ENCODE measurements at places on chromosomes 6 and 20.

- DNase-seq = no peak
Observed at GRCh38 chr6:79467716-79468115, 69.5 kb downstream of the LCA5 start.

DNA sequence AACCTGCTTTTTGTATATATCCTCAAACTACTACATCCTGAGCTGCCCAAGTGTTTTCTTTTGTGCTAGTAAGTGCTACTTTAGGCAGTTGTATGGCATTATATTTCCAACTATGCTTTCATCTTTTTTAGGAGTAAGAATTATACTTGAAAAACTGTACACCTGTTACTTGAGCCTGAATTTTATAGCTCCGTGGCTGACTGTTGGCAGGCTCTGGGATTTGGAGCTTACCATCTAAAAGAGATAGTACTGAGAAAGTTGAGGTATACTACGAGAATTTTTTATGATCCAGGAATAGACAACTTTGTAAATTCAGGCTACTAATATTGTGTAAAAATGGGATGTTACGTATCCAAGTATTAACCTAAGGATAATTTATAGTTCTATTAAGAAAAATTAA, 32.4 kb downstream of the RNF217 start:
- DNase-seq = no peak

GRCh38 chr20:3135507-3136070, 24.1 kb downstream of the FASTKD5 start:
- DNase-seq = no peak

- peak; percentile 85 for DNase-seq
Observed at GRCh38 chr6:143222801-143223231, 162.1 kb downstream of the AIG1 start.

GRCh38 chr20:63568986-63569949, 4.8 kb downstream of the HELZ2 start:
- DNase-seq = no peak

- no peak for DNase-seq
Observed at GRCh38 chr6:87357479-87358196, 13.0 kb downstream of the C6orf163 start.

DNA sequence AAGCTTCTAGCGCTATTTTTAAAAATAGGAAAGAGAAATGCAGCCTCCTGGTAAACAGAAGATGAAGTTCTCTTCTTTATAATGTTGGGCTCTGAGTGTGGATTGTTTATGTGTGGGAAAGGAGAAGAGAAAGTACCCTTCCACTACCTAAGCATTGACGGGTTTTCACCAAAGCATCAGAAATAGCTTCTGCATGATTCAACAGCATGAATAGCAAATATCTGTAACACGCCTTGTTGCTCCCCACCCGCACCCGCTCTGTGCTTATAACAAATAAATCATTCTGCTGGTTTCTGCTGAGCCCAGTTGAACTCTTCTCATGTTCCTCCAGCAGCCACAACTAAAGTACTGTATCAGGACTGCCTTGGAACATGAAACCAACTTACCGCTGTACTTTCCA, 20.7 kb downstream of the TXLNB start:
- DNase-seq = no peak

- DNase-seq = peak; percentile 73
Observed at GRCh38 chr20:34874094-34874654, 1.5 kb upstream of the GGT7 start.

GRCh38 chr6:21200134-21200870, 393.2 kb upstream of the SOX4 start:
- DNase-seq = no peak

DNA sequence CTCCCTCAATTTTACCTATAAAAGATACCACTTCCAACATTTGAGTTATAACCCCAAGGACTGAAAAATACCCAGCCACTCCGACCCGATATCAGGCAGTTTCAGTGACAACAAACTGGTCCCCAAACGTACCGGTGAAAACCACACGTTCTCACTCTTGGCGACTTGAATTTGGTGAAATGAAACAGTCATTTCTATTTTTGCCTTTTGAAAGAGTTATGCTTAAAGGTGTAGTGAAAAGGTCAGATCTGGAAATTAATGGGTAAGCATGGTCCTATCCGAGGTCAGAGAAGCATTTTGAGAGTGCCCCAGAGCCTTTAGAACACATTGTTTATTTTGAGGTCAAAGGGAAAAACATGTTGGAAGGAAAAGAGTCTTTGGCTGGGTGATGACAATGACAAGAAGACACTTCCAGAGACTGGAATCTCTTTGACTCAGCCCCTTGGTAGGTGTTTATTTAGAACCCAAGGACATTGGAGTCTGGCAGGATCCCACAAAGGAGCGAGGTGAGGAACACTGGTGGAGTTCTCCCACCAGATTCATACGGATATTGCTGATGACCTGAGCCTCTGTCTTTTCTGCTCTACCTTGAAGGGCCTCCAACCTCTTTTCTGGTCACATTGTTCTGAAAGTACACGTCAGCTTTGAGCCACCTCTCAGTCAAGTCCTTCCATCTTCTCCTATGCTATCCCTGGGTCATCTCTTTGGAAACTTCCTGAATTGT, 235.0 kb downstream of the GMPR start:
- no peak for DNase-seq

DNA sequence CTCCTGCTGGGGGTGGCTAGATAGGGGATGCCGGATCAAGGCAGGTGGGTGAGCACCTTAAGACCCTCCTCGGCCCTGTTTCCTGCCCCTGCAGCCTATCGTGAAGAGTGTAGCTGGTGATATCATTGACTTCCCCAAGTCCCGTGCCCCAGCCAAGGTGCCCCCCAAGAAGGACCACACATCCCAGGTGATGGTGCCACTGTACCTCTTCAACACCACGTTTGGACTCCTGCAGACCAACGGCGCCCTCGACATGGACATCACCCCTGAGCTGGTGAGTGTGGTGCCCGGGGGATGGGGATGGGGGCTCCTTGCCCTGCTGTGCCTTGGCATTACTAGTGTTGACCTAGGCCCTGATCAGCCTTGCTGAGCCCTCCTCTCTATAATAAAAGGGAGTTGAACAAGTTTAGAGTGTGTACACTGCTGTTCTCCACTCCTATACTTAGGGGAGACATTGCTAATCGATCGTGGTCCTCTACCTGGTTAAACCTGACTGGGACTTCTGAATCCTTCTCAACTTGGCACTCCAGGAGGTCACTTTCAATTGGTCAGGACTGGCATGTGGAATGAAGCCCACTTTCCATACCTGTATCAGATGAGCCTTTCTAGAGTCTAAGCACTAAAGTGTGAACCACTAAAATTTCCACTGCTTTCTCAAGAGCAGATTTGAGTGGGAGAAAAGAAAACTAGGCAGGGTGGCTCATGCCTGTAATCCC, 11.0 kb downstream of the BPIFB3 start:
- DNase-seq = no peak

DNA sequence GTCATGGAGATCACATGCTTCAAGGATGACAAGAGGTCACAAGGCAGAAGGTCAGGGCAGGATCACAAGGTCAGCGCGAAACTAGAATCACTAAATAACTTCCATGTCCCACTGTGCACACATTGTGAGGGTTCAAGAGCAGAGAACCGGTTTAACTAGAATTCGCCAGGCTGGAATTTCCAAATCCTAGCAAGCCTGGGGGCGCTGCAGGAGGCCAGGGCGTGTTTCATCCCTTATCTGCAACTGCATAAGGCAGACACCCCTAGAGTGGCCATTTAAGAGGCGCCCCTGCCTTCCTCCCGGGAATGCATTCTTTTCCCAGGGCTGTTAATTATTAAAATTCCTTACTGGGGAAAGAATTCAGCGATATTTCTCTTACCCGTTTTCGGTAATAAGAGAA, 40.2 kb upstream of the SLC22A1 start:
- DNase-seq = no peak

DNA sequence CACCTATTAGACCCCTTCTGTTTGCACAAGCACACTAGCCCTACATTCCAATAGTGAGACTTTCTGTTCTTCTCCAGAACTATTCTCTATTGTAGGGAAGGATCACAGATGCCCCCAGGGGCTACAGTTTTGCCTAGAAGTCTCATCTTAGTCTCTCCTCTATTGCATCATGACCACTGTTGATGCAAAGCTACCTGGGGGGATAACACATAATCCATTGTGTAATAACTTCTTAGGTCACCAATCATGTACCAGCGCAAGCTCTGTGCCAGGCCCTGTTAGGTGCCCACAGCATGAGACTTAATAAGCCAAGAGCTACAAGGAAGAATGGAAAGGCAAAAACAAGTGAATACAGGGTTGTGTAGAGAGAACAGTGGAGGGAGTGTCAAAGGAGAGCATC, 98.1 kb upstream of the TNFAIP3 start:
- DNase-seq = no peak

DNA sequence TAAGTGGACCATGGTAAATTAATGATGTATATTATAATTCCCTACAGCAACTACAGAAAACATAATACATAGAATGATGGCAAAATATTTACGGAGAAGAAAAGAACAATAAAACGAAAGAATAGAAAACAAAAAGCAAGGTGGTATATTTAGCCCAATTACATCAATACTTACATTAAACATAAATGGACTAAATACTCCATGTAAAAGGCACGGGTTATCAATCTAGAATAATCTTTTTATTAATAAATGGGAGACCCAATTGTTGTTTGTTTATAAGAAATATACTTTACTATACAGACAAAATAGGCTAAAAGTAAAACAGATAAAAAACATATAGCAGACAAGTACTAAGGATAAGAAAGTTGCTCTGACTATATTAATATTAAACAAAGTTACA, 137.2 kb downstream of the TASP1 start:
- no peak for DNase-seq

DNA sequence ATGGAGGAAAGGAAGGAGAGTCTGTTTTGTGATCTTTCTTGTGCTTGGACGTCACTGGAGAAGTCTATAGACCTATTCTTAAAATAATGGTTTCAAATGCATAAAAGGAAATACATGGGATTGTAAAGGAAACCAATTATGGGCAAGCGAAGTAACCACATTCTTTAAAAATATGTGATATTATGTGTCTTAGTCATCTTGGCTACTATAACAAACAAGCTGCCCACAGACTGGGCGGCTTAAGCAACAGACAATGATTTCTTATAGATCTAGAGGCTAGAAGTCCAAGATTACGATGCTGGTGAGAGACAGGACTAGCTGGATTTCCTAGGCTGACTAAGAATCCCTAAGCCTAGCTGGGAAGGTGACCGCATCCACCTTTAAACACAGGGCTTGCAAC, 49.4 kb upstream of the CD83 start:
- no peak for DNase-seq

DNA sequence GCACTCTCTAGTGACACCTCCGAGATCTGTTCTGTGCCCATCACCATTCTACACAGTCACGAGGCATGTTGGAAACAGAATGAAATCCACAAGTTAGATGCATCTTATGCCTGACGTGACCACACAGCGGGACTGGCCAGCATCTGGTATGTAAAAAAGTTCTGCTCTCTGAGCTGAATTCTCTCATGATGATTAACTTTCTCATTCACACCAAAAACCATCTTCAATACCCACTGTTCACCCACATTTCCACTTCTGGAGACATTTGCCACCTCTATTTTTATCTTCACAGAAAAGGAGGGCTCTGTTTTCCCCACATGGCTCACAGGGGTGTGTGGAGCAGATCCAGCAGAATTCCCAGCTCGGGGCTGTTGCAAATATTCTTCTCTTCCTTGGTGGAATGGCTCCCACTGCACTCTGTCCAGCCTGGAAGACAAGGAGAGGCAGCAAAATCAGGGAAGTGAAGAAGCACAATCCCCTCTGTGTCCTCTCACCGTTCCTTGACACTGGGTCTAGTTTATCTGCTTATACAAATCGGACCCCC, 303.4 kb downstream of the TAF4 start:
- DNase-seq = no peak

GRCh38 chr6:96626759-96627364, 63.9 kb downstream of the FHL5 start:
- DNase-seq = no peak

- no peak for DNase-seq
Observed at GRCh38 chr20:20233041-20233514, 134.8 kb upstream of the INSM1 start.

DNA sequence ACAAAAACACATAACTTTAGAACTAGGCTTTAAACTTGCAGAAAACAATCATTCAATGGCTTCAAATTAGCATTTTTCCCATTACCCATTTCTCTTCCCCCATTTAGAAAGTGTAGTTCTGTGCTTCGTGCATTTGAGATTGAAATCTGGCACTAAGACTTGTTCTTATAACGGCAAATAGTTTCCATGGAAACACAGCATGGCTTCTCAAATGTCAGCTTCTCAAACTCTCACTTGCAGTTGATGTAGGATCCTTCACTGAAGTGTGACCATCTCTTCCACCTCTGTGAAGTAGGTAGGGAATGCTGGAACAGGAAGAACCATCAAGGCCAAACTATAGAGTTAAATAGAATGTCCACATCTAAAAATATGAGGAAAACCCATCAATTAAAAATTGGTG, 52.2 kb downstream of the MANEA start:
- no peak for DNase-seq

DNA sequence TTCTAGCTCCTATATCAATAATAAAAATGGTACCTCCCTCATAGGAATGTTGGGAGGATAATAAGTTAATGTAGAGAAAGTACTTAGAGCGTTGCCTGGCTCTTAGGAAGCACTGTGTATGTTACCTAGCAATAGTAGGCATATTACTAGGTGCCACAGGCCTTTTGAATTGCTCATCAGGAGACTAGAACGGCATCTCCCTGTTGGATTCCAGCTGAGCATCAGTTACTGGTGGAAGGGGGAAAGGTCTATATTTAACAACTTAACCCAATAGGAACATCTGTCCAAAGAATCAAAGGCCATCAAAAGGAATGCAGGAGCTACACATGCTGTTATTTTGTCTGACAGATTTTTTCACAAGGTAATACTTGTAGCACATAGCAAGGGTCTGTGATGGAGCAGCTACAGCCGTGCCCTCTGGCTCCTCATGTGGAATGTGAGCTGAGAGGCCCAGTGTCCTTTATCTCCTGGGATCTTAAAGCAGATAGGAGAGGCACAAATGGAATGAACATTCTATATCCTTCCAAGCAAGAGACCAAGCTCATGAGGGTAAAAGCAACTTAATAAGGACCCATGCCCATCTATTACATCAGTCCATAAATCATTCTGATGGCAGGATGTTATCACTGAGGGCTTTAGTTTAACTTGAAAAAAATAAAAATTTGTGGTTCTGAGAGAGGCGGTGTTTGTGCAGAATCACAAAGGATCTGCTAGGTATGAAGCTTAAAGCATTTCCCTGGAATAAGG, 184.9 kb upstream of the LAMP5 start:
- no peak for DNase-seq

- no peak for DNase-seq
Observed at GRCh38 chr6:133085471-133085870, 155.7 kb upstream of the EYA4 start.

DNA sequence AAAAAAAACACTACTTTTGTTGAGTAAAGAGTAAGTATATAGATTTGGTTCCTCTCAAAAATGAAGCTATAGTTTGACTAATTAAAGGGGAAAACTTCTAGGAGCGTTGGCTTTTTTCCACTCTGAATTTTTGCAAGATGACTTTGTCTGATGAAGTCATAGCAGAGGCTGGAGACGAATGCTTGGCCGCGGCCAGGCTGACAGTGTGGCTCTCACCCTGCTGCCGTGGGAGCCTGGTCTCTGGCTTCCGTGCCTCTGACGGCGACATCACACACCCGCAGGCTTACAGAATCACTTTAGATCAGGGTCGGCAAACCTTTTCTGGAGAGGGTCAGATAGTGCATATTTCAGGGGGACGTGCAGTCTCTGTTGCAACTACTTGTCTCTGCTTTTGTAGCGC, 145.0 kb downstream of the PHACTR3 start:
- peak; percentile 68 for DNase-seq
